Stimulated activated CD4-positive, alpha-beta T cell treated with anti-CD3 and anti-CD28 coated beads, Interleukin-1b, Interleukin-23, amount 100 ng/mL, for 1 hour (primary cell): ENCODE measurements at places on chromosomes 16 and 17.
A peak's percentile ranks its signal among the peaks of the same experiment; 100 is the strongest.

DNA sequence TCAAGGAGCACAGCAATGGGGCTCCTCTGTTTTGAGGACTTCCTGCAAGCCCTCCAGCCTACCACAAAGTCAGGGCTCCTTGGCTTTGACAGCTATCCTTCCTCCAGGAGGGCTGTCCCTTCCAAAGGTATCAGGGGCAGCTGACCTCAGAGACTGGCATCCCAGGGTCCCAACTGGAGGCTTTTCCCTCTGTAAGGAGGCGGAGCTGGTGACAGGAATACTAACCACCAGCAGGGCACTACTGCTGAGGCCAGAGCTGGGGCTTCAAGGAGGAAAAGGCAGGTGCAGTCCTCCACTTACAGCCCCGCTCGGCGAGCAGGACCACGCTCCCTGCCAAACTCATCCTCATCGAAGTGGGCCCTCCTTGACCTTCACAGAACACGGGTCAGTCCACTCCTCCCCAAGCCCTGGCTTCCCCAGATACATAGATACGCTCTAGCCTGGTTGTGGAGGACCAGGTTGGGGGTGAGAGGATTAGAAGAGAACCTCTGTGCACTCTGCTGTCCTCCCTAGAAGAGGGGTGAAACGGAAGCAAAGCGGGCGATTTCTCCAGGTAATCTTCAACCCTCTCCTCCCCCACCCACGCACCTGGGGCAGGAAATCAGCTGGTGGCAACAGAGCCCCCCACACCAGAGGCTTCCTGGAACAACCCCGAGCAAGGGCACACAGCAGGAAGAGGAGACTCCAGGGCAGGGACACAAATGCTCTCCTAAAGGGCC lies 20.5 kb downstream of the ST3GAL2 start:
- DNase-seq: no peak

DNA sequence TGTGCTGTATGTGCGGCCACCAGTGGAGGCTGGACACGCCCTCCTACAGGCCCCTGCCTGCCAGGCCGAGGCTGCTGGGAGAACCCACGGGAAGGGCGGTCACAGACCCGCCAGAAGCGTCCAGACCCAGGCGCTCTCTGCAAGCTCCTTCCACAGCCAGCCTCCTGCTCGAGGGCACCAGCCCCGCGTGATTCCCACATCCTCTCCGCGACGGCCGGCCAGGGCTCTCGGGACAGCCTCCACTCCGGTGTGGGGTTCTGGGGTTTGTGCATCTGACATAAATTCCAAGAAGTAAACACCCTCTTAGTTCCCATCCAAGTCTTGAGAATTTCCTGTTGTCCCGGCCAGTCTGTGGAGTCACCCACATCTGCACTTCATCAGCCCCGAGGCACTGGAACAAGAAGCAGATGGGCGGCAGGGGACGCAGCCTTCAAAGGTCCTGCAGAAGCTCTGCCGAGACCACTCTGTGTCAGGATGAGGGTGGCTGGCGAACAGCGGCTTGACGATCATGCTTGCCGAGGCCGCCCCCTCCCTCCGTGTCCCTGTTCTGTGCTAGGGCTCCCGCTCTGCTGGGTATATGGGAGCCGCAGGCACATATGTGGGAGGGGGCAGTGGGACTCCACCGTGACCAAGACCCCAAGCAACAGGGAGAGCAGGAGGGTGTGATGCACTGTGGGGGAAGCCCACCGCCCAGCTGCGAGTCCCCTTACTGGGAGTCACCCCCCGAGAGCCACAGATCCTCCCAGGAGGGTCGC lies 2.4 kb upstream of the TMEM204 start:
- no peak for DNase-seq

- DNase-seq: no peak
Observed at GRCh38 chr17:77280304-77281121, 139.7 kb downstream of the SEC14L1 start.

- no peak for DNase-seq
Observed at GRCh38 chr17:47718634-47719405, 14.2 kb upstream of the TBX21 start.

- no peak for DNase-seq
Observed at GRCh38 chr16:50591800-50592771, 43.9 kb downstream of the NKD1 start.

DNA sequence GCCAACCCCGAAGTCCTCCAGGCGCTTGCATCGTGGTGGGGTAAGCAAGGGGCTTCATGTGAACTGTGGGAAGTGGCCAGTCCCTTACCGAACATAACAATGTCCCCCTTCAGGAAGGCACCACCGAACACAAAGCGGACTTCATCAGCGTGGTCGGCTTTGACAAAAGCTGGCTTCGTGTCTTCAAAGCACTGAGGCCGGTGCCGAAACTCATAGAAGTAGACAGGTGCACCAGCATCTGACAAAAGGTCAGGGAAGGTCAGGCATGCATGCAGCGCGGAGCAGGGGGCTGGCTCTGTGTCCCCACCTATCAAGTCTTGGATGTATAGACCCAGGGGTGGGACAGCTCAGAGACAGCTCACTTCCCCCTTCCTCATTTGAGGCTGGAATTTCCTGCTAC lies 16.6 kb upstream of the CES1 start:
- DNase-seq: no peak

DNA sequence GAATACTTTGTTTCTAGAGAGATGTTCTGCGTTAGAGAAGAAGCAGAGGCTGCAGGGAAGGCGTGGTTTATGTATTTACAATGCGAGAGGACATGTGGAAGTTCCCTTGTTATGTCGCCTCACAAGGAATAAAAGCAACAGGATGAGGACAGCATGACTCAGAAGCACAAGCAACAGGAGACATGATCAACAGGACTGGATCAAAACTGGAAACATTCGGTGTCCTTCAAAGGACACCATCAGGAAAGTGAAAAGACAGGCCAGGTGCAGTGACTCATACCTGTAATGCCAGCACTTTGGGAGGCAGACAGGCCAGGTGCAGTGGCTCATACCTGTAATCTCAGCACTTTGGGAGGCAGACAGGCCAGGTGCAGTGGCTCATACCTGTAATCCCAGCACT lies 52.6 kb downstream of the CCDC57 start:
- no peak for DNase-seq

DNA sequence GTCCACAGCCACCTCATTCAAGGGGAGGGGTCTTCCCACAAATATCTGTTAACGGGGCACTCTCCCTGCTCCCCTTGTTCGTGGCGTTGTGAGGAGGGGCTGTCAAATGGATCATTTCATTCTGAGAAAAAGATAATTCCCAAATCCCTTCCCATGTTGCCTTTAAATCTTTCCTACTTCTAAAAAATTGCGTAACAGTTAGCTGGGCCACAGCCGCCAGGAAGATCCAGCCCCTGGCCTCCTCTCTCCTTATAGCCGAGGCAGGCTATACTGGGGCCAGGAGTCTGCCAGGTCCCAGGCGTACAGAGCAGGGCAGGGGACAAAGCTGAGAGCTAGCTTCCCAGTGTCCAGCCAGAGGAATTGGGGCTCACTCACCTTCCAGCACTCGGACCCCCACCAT lies 430 bp downstream of the C16orf89 start:
- DNase-seq: no peak

GRCh38 chr17:79261355-79262072 lies 186.9 kb downstream of the ENGASE start:
- DNase-seq: no peak

- DNase-seq: no peak
Observed at GRCh38 chr16:17409894-17410293, 60.9 kb downstream of the XYLT1 start.

DNA sequence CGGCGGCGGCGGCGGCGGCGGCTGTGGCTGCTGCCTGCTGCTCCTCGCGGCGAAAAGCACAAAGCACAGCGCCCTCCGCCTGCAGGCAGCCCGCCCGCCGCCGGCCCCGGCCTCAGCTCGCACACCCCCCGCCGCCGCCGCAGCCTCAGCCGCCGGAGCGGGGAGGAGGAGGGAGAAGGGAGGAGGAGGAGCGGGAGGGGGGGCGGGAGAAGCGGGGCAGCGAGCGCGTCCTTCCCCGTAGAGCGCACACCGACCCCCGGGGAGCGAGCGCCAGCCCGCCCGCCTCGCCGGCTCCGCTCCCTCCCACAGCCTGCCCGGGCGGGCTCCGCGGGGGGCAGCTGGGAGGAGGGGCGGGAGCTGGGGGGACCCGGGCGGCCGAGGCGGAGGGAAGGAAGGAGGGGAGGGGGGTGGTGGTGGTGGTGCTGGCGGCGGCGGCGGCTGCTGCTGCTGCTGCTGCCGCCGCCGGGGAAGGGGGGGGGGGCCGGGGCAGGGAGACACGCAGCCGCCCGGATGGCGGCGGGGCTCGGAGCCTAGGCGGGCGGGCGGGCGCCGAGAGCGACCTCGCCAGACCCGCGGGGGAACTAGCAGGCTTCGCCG lies at the start of gene UBTF:
TSS of gene UBTF (minus strand) at position 60 of the 597 bp plus-strand sequence. CDS start 1,446 bp downstream, outside the sequence.
- DNase-seq: peak; percentile 38

- no peak for DNase-seq
Observed at GRCh38 chr17:82679586-82680465, 18.7 kb downstream of the RAB40B start.

DNA sequence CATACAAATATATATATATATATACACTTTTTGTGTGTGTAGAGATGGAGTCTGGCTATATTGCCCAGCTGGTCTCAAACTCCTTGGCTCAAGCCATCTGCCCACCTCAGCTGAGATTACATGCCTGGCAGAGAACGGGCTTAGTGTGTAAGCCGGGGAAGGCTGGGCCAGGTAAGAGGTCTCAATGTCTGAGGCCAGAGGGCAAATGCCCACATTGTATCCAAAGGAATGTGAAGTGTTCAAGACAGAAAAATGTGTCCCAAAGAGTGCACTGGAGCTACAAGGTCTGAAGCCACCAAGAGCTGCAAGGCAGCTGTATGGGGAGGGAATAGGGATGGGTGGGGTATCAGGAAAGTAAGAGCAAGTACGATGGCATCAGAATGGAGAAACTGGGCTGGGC lies 8.8 kb downstream of the CD2BP2 start:
- no peak for DNase-seq

GRCh38 chr17:44209786-44210341 lies 9.6 kb downstream of the UBTF start:
- DNase-seq: no peak

DNA sequence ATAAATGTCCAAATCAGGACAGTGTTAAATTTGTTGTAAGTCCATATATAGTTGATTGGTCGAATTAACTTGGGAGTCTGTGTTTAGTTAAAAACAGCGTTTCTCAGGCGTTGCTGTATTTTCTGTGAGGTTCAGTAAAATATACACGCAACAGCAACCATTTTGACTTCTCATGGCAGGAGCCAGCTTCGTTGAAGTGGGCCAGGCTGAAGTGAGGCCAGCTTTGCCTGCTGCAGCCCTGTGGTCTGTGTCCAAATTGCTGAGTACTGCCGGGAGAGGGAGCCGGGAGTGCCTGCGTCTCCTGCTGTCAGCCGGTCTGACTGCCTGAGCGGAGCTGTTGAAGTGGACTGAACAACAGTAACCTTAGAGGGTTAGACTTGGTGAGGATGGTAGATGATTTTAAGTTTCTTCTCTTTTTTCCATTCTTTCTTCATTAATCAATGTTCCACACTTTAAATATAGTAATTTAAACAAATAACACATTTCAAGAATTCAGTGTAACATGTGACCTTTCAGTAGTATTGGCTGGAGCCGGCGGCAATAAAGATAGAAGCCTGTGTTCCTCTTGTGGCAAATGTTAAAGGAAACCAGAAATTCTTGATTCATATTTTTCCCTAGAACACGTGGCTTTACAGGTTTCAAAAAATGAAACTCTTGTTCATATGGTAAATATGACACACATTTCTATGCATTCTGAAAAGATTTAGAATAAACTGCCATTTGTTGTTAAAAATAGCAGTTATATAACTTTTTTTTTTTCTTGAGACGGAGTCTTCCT lies 37.0 kb upstream of the ZNF750 start:
- DNase-seq: no peak

GRCh38 chr16:85422196-85422631 lies 190.9 kb upstream of the GSE1 start:
- DNase-seq: no peak

GRCh38 chr16:630815-631405 lies at the start of gene WFIKKN1:
WFIKKN1 (plus strand) TSS chr16:630985; CDS start chr16:631254, 269 bp downstream.
- no peak for DNase-seq

DNA sequence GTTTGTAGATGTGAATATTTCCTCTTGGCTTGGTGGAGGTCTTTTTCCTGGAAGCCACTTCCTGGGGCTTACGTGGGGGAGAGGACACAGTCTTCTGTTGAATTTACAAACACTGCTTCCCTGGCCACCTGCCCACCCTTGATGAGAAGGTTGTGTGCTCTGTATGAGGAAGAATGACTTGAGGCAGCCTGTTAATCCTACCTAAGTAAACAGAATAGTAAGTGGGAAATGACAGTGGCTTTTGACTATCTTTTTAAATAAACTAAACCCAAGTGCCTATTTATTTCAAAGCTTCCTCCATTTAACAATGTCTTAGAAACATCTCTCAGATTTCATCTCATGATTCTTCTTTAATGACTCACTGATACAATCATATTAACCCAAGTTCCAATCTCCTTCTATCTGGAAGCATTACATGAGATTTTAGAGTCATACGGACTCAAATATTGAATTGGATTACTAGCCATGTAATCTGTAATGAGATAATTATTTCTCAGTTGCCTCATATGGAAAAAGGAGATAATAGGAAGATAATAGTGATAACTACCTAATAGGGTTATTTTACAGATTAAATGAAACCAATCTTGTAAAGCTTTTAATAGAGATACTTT lies 96.6 kb upstream of the SMIM36 start:
- no peak for DNase-seq

DNA sequence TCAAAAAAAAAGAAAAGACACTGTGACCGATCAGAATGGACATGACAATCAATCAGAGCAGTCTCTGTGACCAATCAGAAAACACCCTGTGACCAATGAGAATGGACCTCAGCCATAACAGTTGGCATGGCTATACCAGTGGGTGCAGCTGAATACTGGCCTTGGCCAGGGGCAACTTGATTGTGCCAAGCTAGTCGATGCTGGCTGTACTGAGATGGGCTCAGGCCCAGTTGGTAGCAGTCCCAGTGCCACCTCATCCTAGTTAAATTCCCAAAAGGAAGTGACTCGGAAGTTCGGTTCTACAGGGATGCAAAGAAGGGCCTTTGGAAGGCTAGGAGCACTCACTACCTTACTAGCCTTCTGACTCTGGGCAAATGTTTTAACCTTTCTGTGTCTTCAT lies 37.2 kb upstream of the BCO1 start:
- DNase-seq: no peak

GRCh38 chr17:67868176-67868575 lies 42.9 kb downstream of the BPTF start:
- no peak for DNase-seq

DNA sequence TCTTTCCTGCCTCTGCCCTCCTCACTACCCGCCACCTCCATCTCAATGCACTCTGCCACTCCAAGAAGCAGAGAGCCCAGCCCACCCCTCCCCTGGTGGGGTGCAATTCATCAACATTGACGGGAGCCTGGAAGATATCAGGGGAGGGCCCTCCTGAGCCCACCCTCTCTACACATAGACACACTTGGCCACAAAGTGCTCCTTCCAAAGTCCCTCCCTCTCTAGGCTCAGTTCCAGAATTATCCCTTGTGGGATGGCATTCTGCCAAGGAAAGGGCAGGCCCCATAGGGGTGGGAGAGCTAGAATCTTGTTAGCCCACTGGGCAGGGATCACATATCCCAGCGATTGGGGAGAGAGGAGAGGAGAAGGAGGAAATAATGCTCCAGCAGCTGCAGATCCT lies 66.2 kb downstream of the TMEM132E start:
- no peak for DNase-seq
